Prostate gland (tissue), 2 donors: ENCODE measurements at places on chromosomes 6 and 20.

DNA sequence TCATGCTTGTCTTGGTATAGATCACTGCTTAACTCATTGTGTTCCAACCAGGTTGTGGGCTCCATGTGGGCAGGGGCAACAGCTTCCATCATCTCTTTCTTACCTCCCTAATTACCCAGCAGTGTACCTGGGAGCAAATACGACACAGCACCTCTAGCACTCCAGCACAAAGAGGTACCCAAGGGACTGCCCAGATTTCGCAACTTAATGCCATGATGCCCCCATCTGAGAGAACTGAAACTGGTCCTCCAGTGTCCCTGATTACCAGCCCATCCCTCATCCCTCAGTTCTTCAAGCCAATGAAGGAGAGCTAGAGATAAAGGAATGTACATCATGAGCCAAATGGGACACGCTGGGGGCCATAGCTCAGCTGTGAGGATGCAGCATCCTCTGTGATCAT lies 41.9 kb upstream of the MDGA1 start:
- H3K27me3 ChIP-seq, result no peaks in the 10 kb centered on the region
- no peaks in the 10 kb centered on the region for H3K36me3 ChIP-seq
- H3K27ac ChIP-seq, result no peak overlapping the region
- no peak overlapping the region for H3K4me3 ChIP-seq
- no peak for DNase-seq

DNA sequence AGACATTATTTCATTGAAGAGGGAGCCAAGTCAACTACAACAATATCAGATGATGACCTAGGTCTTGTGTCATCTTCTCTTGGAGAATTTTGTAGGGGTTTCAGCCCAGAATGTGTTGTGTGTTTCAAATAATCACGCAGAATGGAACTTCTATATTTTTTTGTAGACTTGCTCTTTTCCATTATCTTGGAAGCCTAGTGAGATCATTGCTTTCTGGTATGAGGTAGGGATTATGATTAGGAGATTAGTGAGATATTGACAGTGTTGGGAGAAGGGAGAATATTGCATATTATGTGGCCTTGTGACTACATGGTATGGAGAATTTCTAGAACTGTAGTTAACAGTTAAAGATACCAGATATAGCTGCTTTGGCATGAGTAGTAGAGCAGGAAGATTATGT lies 423.6 kb upstream of the PLCB4 start:
- H3K27me3 ChIP-seq, result no peaks in the 10 kb centered on the region
- H3K4me3 ChIP-seq, result no peak overlapping the region
- no peak overlapping the region for H3K27ac ChIP-seq
- no peaks in the 10 kb centered on the region for H3K36me3 ChIP-seq

- peaks cover 2% of the 10 kb centered on the region for H3K4me1 ChIP-seq
- H3K4me3 ChIP-seq, result no peak overlapping the region
- H3K27ac ChIP-seq, result no peak overlapping the region
- DNase-seq, result no peak
- H3K36me3 ChIP-seq, result no peaks in the 10 kb centered on the region
Observed at GRCh38 chr20:1801929-1802306, 93.3 kb upstream of the SIRPA start.

DNA sequence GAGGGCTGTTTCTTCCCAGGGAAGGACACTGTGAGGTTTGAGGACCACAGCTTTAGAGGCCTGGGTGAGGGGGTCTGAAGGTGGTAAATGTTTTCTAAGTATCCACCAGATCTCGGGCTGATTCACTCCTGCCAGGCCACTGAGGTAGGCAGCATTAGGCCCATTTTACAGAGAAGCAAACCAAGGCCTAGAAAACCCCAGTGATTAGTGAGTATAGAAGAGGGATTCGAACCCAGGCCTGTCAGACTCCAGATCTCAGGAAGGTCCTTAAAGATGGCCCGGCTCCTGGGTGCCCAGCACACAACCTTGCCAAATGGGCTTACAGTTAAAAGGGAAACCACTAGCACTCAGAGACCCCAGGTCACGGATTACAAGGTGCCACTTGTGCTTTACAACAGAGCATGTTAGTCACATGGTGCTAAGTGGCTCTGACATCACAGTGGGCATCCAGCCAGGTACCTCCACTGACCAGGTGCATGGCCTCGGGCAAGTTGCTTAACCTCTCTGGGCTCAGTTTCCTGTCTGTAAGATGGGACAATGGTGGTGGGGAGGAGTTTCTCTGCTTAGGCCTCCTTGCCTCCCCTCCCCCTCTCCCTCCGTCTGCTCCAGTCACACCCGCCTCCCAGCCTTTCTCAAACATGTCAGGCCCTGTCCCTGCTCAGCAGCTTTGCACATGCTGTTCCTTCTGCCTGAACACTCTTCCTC lies 18.8 kb upstream of the SIRPA start:
- no peak overlapping the region for H3K27ac ChIP-seq
- no peak overlapping the region for H3K4me3 ChIP-seq
- no peaks in the 10 kb centered on the region for H3K27me3 ChIP-seq
- DNase-seq, result no peak

DNA sequence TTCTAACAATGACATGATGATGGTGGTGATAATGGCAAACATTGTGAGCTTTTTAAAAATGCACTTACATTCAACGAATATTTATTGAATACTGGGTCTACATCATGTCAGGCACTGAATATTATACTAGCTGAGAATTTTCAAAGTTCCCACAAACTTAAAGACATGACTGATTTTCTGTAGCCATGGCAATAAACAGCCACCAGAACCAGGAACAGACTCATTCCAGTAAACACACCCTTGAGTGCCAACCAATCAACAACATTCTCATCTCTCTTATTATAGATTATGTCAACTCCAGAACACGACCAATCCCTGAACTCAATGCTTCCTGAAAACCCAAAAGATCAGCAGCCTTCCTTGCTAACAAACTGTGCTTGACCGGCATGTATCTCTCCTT lies 212.4 kb upstream of the RUNX2 start:
- no peak for DNase-seq
- no peaks in the 10 kb centered on the region for H3K4me1 ChIP-seq
- H3K27me3 ChIP-seq, result no peaks in the 10 kb centered on the region
- no peak overlapping the region for H3K27ac ChIP-seq
- H3K4me3 ChIP-seq, result no peak overlapping the region

GRCh38 chr6:149098700-149099276 lies 218.7 kb upstream of the TAB2 start:
- H3K36me3 ChIP-seq, result no peaks in the 10 kb centered on the region
- no peak overlapping the region for H3K4me3 ChIP-seq
- H3K27ac ChIP-seq, result no peak overlapping the region
- peaks cover 10% of the 10 kb centered on the region for H3K4me1 ChIP-seq
- H3K27me3 ChIP-seq, result no peaks in the 10 kb centered on the region
- no peak for DNase-seq

GRCh38 chr6:53294095-53294494 lies 54.7 kb downstream of the ELOVL5 start:
- no peaks in the 10 kb centered on the region for H3K4me1 ChIP-seq
- H3K36me3 ChIP-seq, result no peaks in the 10 kb centered on the region
- H3K27me3 ChIP-seq, result no peaks in the 10 kb centered on the region
- H3K27ac ChIP-seq, result no peak overlapping the region
- H3K4me3 ChIP-seq, result no peak overlapping the region

- H3K36me3 ChIP-seq, result no peaks in the 10 kb centered on the region
- no peaks in the 10 kb centered on the region for H3K27me3 ChIP-seq
- DNase-seq, result no peak
- H3K4me1 ChIP-seq, result no peaks in the 10 kb centered on the region
- no peak overlapping the region for H3K27ac ChIP-seq
- H3K4me3 ChIP-seq, result no peak overlapping the region
Observed at GRCh38 chr6:6524951-6525350, 63.6 kb upstream of the LY86 start.
